ENCODE measurements at places on chromosomes 5 and 9.

DNA sequence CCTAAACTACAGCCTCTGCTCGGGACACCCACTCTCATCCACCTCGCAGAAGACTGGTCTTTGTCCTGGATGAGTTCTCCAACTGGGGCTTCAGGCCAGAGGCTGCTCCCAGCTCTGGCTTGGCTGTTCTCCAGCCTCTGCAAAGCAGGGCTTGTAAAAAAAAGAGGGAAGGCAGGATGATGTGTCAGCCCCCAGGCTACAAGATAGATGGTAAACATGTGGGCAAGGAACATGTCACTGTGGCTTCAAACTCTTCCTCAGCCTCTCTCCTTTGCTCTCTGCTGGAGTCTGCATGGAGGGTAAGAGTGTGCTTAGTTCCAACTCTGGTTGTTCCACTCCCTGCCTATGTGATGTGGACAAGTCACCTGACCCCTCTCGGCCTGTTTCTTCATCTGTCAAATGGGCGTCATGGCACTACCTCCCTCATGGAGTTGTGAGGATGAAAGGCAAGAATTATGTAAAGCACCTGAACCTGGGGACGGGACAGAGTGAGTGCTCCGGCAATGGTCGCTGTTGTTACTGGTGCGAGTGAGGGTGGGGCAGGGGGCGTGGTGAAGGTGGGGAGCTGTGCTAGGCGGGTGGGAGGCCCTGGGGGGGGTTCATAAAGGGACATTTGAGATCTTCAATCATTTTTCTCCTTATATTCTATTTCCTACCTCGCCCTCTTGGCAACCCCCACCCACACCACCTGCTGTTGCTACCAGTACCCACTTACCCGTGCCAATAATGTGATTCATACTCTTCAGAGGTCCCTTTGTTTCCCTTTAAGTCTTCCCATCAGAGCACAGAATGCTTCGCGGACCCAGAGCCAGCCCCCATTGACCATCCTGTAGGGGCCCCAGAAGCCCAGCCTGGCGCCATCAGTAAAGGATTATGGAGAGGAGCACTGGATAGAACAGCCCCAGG is 6.8 kb upstream of the ZNF79 start:
- no peak for DNase-seq

GRCh38 chr5:136679233-136679632 is 313.9 kb upstream of the TRPC7 start:
- DNase-seq: no peak

- DNase-seq: no peak
Observed at GRCh38 chr5:140424135-140424534, 22.5 kb downstream of the ANKHD1 start.

- no peak for DNase-seq
Observed at GRCh38 chr5:116088062-116088461, 3.2 kb downstream of the COMMD10 start.

DNA sequence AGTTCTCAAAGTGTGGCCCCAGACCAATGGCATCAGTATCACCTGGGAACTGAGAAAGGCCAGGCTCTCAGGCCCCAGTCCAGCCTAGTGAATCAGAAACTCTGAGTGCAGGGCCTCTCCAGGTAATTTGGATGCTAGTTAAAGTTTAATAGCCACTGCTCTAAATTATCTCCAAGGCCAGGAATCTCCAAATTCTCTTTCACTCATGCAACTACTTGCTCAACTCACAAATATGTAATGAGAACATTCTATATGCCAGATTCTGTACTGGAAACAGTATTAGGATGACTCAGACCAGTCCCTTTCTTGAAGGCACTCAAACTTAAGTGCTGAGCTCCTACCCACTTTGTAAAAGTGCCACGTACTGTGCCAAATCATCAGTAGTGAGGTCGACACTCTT is 84.6 kb downstream of the PAPPA start:
- no peak for DNase-seq

DNA sequence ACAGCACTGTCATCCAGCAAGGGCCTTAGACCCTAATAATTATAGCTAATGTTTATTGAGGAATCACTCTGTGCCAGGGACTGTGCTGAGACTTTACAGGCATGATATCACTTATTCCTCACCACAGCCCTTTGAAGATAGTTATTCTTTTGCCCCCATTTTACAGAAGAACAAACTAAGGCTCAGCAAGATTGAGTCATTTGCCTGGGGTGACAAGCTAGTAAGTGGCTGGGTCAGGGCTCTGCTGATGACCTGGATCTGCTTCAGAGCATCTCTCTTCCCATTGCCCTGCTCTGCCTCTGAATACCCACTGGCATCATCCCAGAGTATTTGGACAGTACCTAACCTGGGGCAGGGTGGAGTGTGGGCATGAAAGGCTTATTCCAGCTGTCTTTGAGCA is 11.8 kb downstream of the JADE2 start:
- DNase-seq: no peak

GRCh38 chr9:136829412-136829811 is 12.9 kb upstream of the AJM1 start:
- DNase-seq: no peak

DNA sequence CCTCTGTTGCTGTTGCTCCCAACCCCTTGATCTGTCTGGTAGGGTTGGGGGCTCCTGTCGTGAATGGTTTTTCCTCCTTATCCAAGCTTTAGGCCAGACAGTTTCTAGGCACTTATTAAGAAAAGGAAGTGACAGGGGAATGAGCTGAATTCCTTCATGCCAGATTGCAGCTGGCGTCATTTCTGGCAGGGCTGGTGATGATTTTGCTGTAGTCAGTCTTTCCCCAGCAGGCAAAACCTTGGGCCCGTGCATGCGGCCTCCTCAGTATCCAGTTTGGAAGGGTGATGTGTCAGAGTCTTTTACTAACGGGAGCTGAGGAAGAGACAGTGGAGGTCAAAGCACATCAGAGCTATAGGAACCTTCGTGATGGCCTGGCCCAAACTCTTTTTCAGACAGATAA is 58.8 kb downstream of the COL27A1 start:
- no peak for DNase-seq

GRCh38 chr9:5608298-5609225 is 20.3 kb upstream of the RIC1 start:
- no peak for DNase-seq

All from caudate nucleus (tissue), 63 donors.